ENCODE measurements at places on chromosomes 6 and 20.

- no peak for DNase-seq
Measured at GRCh38 chr6:10393544-10394225, 21.2 kb downstream of the TFAP2A start.

- DNase-seq, result peak; percentile 75
Measured at GRCh38 chr6:16438718-16439591, 200.6 kb downstream of the GMPR start.

DNA sequence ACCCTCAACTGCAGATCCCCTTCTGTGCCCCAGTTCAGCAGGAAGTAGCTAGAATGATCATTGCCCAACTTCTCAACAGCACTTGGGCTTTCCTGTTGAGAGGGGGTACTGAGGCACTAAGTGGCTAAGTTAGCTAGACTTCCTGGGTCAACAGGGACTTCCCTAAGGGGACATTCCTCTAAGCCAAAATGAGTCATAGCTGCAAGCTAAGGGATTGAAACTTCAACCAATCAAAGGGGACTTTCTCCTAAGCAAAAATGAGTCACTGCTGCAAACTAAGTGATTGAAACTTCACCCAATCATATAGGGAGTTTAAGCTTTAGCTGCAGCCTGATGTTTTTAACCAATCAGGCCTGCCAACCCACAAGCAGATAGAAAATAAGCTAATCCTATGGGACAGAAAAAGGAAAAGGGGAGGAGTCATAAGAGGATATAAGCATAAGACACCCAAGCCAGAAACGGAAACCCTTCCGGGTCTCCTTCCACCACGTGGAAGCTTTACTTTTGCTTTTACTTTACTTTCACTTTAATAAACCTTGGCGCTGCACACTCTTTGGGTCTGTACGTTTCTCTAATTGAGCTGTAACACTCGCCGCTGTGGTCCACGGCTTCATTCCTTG lies 659.0 kb upstream of the HS3ST5 start:
- DNase-seq, result no peak

DNA sequence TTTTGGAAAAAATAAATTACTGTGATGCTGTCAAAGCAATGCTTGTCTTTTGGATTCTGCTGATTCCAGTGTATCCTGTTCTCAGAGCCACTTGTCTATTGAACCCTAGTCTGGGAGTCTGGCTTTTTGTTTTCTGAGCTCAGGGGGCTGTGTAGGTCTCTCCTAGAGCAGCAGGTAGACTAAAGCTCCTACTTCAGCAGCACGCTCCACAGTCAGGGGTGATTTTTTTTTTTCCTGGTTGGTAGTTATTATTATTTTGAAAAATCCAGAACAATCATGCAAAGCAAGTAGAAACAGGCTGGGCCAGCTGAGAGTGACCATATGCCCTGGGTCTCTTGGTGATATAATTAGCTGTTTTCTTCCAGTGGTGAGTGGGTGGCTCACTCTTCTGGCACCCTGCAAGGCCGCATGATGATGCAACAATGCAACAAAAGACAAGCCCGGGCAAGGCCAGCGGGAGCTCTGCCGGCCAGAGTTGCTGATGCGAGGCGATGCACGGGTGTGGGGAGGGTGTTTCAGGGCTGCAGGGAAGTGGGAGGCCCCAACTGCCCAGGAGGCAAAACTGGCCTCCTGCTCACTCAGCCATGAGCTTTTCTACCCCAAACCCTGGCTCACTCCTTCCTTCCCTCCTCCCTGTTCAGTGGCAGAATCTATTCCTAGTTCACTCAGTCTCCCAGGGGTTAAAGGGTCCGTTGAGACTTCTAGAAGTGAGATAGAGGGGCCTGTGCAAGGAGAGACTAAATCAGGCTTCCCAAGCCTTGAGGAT lies 11.5 kb upstream of the CDKN1A start:
- peak; percentile 97 for DNase-seq

DNA sequence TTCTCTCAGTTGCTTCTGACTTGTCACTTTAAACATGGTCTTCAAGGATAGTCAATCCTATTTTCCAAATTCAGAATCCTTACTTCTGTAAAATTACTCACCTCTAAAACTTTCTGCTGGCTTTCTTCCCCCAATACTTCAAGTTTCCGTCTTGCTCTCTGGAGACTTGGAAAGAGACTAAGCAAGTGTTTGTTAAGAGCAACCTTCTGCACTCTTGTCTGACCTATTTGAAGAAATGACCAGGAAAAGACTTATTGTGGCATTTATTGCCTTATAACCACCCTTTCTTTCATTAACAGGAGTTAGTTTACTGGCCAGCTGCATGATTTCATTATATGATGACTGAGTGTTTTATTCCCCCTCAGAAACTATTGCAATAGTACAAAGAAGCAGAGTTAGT lies 181.0 kb downstream of the TBC1D7 start:
- no peak for DNase-seq

DNA sequence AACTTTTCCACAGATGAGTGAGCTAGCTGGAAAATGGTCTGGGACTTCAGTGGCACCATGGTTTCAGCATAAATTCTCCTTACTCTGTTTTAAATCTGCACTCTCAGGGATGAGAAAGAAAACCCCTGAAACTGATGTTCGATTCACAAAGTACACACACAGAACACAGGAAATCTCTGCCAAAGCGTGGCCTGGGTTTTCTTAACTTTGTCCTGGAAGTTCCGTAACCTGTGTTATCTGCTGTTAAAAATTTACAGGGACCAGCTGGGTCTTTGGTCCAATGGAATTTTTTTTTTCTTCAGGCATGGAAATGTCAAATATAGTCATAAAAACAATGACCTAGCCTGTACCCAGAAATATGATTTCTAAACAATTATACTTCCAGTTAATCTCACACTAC lies 7.3 kb downstream of the SCML4 start:
- no peak for DNase-seq

GRCh38 chr20:50152394-50153152 lies 950 bp downstream of the PEDS1 start:
- no peak for DNase-seq

DNA sequence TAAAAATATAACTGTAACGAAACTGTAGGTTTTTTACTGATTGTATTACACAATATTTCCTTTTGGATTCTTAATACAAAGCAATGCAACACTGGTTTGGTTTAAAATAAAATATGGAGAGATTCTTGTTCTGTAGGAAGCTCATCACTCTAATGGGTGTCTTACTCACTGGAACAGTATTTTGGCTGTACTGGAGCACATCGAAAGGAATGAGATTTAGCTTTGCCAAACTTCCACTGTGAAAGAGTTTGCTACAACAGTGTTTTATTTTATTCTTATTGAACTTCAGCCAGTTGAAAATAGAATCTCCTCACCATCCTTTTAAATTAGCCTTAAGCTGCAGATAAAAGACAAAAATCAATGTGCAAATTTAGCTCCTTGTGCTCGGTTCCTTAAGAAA lies 230.7 kb upstream of the QKI start:
- DNase-seq, result peak; percentile 55

DNA sequence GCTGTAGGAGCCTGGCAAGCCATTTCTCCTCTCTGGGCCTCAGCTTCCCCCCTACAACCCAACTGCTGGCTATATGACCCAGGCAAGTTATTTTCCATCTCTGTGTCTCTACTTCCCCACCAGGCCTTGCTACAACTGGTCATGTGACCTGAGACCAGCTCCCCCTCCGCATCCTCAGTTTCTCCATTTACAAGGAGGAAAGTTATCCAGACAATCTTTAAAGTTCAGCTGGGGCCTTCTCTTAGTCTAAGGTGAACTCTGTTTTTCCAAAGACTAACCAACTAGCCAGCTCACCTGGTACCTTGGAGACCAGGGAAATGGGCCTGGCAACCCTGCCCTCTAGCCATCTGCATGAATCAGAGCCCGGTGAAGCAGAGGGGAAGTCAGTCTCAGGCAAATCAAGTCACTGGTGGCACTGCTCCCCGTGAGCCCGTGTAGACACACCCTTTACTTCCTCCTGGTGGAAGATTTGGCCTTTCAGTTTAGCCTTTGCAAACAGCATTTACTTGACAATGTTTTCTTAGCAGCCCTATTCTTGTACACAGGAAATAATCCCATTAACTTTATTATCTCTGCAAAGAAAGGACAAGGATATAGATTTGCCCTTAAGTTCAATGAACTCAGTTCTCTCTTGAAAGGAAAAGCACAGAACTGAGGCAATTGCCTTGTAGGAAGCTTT lies 157.7 kb downstream of the VEGFA start:
- DNase-seq, result no peak

- no peak for DNase-seq
Measured at GRCh38 chr20:4916971-4917881, 84.1 kb downstream of the SLC23A2 start.

DNA sequence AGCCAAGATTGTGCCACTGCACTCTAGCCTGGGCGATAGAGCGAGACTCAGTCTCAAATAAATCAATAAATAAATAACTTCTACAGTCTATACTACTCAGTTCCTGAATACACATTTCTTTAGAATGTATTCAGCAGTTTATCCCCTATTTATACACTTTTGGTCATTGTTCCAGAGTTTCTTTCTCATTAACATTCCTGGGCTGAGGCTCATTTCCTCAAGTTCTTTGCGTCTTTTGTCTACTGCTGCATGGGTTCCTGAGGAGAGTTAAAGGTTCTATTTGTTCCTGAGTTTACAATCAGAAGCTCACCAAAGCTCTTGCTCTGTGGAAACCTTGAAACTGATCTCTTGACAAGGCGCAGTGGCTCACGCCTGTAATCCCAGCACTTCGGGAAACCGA lies 37.7 kb upstream of the SASH1 start:
- peak; percentile 60 for DNase-seq

DNA sequence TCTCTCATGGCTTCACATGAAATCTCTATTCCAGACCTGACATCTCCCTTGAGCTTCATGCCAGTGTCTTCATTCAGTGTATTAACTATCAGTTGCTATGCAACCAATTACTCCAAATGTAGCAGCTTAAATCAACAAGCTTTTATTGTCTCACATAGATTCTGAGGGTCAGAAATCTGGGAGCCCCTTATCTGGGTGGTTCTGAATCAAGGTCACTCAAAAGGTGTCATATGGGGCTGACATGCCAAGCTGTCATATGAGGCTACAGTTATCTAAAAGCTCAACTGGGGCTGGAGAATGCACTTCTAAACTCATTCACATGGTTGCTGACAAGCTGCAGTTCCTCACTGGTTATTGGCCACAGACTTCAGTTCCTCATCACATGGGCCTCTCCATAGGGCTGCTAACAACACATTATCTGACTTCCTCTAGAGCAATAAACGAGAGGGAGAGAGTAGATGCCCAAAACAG lies 7.3 kb upstream of the CGA start:
- DNase-seq, result no peak

- peak; percentile 42 for DNase-seq
Measured at GRCh38 chr6:141264101-141264500, 868.6 kb upstream of the GJE1 start.

- no peak for DNase-seq
Measured at GRCh38 chr6:11956781-11957180, 55.3 kb upstream of the HIVEP1 start.

DNA sequence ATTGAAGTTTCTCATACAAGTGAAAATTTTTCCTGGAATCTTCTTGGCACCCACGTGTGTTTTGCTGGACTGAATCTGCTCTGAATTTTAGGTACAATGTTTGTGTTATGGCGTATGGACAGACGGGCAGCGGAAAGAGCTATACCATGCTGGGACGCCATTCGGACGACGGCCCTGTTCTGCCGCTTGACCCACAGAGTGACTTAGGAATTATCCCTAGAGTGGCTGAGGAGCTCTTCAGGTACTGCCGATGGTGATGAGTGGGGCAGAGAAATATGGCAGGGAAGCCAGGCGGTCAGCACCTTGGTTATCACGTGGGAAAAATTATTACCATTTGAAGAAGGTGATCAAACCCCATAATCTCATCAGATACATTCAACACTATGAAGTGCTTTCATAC lies 36.3 kb downstream of the KIF25 start:
- no peak for DNase-seq

GRCh38 chr6:157951828-157952227 lies 29.8 kb upstream of the SYNJ2 start:
- no peak for DNase-seq

DNA sequence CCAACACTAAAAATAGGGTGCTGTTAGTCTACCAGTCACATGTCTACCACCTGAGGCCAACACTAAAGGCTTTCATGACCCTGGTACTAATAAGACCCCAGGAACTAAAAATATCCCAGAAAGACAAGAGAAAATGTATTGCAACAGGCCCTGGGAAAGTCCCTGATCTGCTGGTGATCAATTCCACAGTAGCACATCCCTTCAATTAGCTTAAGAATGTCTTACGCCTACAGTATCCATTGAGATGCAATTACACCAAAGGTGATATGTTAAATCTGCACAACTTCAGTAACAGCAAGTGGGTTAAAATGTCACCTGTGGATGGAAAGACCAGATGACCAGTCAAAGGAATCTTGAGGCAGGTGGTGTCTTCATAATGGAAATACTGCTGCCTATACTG lies 3.1 kb downstream of the SEMG1 start:
- DNase-seq, result no peak

DNA sequence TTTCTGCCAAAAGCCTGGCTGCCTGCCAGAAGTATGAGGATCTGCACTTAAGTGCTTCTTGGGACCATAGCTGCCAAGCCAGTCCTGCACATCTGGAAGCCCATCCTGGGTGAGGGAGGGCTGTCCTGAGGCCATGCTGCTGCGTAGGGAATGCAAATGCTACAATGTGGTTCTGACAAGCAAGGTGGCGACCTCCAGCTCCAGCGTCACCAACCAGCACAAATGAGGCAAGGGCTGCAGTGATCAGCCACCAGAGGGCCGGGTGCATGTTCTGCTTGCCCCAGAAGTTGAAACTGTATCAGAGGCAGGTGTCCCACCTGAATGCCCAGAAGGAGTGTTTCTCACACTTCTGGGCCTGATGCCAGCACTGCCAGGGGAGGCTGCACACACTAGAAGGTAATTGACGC lies 99.1 kb upstream of the KCNQ5 start:
- no peak for DNase-seq
